ENCODE measurements at places on chromosomes 3 and 15.

DNA sequence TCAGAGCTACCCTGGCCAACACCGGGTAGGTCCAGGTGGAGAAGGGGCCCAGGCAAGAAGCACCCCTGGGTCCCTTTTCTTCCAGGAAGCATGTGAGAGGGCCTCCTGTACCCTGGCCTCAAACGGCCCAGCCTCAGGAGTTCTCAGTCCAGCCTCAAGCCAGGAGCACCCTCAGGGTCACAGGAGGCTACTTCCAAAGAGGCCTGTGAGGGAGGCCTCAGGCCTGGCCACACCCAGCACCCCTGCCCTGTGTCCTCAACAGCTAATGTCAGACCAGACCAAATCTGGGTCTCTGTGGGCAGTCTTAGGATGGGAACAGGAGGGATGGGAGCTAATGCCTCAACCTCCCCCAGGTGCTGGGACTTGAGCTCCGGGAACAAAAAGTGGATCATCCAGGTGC, 23.5 kb downstream of the PTH1R start:
- no peak for DNase-seq

DNA sequence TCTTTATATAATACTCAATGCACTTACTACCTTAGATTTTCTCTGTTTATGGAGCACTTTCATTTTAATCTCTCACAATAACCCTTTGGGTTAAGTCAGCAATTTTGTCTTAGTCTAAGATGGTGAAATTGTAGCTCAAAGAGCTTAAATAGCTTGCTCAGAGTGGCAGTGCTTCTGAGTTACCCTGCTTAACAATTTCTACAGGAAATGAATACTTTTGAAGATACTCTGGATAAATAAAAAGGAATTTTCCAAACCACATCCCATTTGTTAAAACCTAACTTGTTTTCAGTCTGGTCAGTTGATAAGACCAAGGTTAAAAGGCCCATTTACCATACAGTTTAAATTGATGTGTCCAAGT, 37.2 kb downstream of the HMG20A start:
- no peak for DNase-seq

DNA sequence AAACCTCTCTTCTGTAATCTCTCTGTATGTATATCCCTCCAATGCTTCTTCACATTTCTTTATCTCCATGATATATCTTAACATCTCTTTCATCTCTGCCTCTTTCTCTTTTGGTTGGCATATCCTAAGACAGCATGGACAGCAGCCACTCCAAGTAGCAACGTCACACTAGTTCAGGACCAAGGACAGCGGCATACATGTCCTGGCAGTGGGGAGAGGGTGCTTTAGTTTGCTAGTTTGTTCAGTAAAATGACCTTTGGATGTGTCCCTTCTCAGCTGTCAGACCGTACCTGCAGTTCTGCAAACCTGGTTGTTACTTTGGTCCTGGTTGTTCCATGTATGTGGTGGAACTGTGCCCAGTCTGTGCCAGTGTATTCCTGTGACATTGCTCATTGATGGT, 225.6 kb upstream of the ROPN1 start:
- DNase-seq: no peak

DNA sequence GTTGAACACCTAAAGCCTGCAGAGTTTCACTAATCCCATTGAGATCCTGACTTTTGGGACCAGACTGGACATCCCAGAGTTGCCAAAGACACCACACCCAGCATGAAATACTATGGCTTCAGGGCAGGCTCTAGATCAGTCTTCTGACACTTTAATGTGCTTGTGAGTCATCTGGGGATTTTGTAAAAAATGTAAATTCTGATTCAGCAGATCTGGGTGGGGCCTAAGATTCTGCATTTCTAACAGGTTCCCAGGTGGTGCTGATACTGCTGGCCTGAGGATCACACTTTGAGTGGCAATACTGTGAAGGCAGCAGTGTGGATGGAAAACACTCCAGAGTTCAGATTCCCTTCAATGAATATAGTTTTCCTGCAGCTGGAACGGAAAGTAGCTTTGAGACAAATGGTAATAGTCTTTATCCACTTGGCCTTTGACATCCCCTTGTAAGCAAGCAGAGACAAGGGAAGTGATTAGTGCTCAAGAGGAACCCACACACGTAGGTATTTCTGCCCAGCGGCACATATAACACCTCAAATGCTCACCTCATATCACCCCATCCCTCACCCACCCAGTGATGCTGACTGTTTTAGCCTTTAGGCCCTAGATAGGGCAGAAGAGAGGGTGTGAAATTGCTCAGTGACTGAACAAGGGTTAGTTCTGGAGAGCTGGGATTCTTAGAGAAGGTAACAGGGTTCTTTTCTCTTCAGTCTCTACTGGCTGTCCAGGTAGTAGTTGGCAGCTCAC, 51.5 kb upstream of the GSK3B start:
- no peak for DNase-seq

- no peak for DNase-seq
Observed at GRCh38 chr3:53733446-53733845, 112.8 kb downstream of the CHDH start.

DNA sequence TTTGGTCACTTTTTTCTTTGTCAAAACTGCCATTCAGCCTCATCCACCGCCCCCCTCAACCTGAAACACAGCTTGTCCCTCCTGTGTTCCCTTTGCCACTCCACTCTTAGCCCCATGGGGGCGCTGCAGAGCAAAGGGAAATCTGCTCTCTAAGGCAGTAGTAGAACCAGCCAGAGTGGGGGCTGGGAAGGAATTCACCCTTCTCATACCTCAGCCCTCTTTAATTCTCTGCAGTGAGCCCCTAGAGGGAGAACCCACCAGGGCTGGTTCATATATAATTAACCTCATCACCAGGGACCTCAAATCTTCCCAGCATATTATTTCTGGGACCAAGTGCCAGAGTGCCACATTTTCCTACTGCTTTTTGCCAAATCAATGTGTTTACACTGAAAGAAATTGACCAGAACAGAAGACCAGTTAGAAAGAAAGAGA, 2.8 kb upstream of the BCL6 start:
- DNase-seq: no peak

- no peak for DNase-seq
Observed at GRCh38 chr3:173893066-173893465, 495.5 kb downstream of the NLGN1 start.

Measured in SIG-M5 (cell line).